SW 1271 (cell line): ENCODE measurements at places on chromosomes 1 and 21.

- no peak for DNase-seq
Observed at GRCh38 chr21:32088471-32088870, 190.4 kb downstream of the MIS18A start.

- DNase-seq, result no peak
Observed at GRCh38 chr21:8991088-8991907, 1530.1 kb upstream of the TPTE start.

GRCh38 chr1:160731990-160732389, 7.1 kb upstream of the SLAMF7 start:
- no peak for DNase-seq

DNA sequence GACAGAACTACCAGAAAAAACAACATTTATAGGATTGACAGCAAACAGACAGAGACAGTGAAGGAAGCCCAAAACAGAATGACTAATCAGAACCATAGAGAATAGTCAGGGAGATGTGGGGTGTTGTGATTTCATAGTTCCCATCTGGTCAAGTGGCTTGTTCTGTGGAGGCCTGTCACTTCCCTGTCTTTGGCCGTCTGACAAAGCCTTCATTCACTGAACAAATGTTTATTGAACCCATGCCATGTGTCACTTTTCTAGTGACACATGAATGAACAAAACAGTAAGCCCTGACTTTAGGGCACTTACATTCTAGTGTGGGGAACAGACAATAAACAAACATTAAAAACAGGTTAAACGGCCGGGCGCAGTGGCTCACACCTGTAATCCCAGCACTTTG, 3.2 kb upstream of the SRRM1 start:
- no peak for DNase-seq

- no peak for DNase-seq
Observed at GRCh38 chr1:84403347-84403746, 5.1 kb downstream of the DNASE2B start.

- DNase-seq, result no peak
Observed at GRCh38 chr1:192732787-192733186, 76.1 kb upstream of the RGS2 start.

DNA sequence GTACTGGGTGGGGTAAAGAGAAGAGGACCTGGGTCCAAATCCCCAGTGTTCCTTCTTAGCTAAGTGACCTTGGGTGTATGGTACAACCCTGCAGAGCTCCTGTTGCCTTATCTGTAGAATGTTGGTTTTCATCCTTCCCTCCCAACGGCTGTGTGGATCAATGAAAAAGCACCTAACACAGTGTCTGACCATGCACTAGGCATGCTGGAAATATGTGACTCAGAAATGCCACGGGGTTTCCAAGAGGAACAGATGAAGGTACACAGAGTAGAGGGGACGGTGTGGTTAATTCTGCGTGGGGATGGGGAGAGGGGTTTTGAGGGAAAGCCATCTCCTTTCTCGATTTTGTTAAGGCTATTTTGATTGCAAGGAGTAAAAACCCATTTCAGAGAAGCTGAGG, 8.6 kb downstream of the NIPAL3 start:
- DNase-seq, result no peak

DNA sequence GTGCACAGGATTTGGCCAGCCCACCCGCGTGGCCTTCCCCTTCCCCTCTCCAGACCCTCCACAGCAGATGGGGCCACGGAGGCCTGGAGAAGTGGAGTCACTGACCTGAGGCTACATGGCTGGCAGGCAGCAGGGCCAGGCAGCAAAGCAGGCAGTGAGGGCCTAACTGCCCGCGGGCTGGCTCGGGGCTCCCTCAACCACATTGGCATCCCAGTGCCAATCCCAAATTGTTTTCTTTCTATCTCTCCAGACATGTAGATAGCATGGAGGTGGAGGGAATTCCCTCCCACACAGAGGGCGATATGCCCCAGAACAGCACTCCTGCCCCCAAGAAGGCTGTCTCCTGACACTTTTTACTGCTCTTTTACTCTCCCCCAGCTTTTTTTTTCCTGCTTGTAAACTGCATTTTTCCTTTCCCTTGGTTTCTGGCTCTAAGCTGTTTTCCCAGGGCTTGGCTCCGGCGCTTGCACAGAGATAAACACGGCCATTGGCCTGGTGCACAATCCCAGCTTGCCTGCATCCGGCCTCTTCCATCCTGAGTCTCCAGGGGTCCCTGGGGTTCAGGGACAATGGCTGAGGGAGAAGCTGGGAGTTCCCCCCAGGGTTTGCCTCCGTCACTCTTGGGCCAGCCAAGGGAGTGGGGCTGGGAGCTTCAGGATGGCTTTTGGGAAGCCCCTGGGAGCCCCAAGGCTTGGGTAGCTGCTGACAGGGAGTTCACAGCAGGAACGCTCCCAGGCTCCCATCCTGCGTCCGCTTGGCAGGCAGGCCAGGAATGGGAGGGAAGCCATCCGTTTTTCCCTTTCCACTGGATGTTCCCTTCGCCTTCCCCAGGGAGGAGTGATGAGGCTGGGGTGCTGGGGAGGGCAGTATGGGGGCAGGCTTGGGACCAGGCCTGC, 7.0 kb downstream of the EPHX1 start:
- no peak for DNase-seq

DNA sequence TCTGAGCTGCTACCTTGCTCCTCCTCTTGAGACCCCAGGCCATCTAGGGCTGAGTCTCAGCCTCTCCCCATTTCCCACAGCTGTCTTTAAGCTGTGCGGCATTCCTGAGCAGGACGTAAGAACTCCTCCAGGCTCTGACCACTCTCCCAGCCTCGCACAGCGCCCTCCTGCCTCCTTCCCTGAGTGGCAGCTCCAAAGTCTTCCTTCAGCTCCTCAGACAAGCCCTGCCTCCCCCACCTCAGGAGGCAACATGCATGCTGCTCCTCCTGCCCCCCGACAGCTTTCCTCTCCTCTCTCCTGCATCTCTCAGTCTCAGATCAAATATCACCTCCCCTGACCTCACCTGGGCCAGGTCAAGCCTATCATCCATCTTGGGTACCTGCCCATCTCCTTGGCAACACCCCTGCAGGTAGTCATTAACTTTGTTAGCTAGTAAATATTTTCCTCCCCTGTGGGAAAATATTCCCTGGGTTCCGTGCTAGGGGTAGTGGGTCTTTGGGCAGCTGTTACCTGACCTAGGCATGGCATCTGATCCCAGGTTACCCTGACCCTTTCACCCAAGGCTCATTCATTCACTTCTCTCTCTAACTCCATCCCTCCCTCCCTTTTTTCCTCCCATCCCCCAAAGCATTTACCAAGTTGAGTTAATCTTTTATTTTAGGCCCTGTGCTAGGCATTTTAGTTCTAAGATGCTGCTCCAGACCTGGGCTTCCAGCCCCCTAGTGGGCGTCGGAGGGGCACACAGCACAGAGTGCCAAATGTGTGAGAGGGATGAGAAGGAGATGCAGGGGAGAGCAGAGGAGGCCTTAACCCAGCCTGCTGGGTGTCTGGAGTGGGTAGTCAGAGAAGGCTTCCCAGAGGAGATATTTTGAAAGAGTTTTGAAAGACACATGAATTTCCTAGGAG, 419.9 kb downstream of the PTPRU start:
- no peak for DNase-seq

GRCh38 chr1:214329470-214330220, 48.7 kb downstream of the SMYD2 start:
- no peak for DNase-seq

DNA sequence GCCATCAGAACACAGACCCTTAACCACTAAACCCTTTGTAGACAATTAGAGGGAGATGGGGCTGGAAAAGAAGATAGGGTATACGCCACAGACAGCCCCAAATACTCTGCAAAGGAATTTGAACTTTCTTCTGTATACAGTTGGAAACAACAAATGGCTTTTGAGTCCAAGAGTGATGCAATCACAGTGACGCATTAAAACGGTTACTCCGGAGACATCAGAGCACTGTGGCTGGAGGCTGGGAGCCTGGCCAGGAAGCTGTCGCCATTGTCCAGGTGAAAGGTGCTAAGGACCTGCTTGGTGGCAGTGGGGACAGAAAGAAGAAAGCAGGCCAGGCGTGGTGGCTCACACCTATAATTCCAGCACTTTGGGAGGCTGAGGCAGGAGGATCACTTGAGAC, 4.2 kb downstream of the FLAD1 start:
- no peak for DNase-seq

DNA sequence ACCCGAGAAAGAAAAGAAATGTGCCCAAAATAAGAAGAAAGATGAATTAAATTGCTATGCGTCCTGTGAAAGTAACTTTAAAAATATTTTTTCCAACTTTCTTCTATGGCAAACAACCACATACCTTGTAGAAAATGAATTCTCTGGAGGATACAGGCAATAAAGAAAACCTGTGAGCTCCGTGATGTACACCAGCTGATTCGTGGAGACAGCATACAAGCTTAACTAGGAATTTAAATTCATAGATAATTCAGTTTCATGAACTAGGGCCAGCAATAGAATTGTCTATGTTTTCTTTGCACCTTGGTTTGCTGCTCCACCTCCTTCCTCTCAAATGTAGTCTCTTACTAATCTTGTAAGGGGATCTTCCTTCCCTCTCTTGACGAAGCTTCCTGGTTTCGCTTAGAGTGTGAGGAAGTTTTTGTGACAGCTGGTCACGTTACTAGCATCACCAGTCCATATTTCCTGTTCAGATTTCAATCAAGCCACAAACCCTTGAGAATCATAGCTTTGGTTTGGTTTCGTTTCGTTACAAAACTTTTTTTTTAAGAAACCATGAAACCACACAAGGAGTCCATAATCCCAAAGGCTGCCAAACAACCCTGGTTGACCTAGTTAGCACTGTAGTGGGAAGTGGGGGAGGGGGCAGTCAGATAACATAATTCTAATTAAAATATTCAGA, 35.8 kb downstream of the GREM2 start:
- no peak for DNase-seq

DNA sequence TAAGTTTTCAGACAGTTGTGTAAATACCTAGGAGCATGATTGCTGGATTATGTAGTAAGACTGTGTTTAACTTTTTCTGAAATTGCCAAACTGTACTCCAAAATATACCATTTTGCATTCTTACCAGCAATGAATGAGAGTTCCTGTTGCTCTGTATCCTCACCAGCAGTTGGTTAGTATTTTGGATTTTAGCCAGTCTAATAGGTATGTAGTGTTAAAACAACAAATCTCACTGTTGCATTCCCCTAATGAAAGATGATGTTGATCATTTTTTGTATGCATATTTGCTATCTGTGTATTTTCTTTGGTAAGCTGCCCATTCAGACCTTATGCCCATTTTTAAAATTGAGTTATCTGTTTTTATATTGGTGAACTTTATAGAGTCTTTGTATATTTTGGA, 89.9 kb downstream of the RASAL2 start:
- no peak for DNase-seq

- no peak for DNase-seq
Observed at GRCh38 chr1:231583376-231583775, 43.2 kb upstream of the DISC1 start.

- no peak for DNase-seq
Observed at GRCh38 chr1:21936366-21937031, 611 bp downstream of the HSPG2 start.

DNA sequence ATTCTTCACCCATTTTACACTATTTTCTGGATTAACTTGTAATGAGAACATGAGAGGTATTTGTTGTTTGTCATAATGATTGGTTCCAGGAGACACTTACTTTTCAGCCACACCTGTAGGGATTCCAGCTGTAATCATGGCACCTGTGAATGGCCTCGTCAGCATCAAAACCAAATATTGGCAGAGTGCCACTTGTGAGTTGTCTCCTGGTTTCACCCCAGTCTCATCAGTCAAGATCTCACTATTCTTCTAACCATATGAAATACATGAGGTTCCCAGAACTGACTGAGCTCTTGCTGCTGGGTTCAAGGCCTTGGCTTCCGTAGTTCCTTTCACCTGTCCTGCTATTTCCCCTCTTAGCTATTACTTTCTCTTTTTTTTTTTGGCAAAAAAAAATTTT, 246.6 kb upstream of the ADGRL2 start:
- DNase-seq, result no peak

GRCh38 chr1:219088778-219089557, 84.7 kb upstream of the LYPLAL1 start:
- DNase-seq, result no peak

DNA sequence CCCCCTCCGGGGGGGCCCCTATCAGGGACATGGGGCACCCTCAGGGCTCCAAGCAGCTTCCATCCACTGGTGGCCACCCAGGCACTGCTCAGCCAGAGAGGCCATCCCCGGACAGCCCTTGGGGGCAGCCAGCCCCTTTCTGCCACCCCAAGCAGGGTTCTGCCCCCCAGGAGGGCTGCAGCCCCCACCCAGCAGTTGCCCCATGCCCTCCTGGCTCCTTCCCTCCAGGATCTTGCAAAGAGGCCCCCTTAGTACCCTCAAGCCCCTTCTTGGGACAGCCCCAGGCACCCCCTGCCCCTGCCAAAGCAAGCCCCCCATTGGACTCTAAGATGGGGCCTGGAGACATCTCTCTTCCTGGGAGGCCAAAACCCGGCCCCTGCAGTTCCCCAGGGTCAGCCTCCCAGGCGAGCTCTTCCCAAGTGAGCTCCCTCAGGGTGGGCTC, 34.9 kb downstream of the TRIM11 start:
- no peak for DNase-seq

DNA sequence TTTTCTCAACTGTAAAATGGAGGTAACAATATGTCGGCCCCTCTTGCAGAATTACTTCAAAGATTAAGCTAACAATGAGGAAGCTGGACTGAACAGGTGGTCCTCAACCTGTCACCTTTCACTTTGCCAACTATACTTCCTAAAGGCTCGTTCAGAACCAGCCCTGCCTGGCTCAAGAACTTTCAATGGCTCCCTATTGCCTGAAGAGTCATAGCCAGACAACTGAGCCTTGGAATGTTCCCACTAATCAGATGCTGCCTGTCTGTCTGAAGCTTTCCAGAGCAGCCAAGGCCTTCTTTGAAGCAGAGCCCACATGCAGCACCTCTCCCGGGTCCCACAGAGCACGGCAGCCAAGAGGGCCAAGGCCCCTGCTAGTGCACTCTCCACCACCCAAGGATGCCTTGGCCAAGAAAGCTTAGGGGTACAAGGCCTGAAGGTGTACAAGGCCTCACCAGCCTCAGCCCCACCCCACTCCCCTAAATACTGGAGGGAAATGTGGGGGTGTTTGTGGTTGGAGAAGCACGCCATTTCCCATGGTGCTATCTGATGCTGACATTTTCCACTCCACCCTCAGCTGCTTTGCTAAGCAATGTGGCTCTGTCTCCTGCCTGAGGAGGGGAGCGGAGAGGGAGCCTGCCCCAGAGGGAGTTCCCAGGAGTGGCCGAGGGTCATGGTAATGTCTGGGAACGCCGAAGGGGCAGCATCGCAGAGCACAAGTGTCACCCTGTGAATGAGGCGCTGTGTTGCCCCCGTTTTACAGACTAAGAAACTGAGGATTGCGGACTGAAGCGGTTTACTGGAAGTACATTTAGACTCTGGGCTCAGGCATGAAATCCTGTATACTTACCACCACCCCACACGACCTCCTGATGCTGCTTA, 8.2 kb upstream of the LAPTM5 start:
- no peak for DNase-seq

GRCh38 chr1:77037038-77037437, 169.8 kb downstream of the ST6GALNAC5 start:
- no peak for DNase-seq

- no peak for DNase-seq
Observed at GRCh38 chr1:98454666-98455065, 206.9 kb upstream of the SNX7 start.

GRCh38 chr1:36384542-36385409, 948 bp downstream of the STK40 start:
- no peak for DNase-seq
